ENCODE measurements at places on chromosomes 2 and 18.

GRCh38 chr2:176854062-176854461 is 358.5 kb upstream of the HNRNPA3 start:
- DNase-seq: no peak

- DNase-seq: no peak
These were observed 109.4 kb downstream of the NRXN1 start for GRCh38 chr2:50922506-50922905.

DNA sequence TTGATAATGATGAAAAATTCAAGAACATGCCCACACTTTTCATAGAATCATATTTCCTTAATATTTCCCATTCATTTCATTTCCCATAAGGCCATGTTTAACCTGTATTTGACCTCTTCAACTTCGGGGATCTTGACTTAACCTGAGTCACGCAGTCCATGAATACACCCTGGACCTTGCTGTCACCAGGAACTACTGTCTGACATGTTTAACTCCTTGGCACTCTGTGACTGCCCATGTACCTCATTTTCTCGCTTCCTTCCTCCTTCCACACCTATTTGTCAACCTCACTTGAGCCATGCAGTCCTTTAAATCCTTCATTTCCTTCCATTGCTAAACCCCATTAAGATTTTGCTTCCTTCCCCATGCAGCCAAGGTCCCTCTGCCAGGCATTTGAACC is 16.3 kb downstream of the ABCB11 start:
- no peak for DNase-seq

GRCh38 chr18:58590254-58590653 is 38.6 kb downstream of the ALPK2 start:
- DNase-seq: no peak

DNA sequence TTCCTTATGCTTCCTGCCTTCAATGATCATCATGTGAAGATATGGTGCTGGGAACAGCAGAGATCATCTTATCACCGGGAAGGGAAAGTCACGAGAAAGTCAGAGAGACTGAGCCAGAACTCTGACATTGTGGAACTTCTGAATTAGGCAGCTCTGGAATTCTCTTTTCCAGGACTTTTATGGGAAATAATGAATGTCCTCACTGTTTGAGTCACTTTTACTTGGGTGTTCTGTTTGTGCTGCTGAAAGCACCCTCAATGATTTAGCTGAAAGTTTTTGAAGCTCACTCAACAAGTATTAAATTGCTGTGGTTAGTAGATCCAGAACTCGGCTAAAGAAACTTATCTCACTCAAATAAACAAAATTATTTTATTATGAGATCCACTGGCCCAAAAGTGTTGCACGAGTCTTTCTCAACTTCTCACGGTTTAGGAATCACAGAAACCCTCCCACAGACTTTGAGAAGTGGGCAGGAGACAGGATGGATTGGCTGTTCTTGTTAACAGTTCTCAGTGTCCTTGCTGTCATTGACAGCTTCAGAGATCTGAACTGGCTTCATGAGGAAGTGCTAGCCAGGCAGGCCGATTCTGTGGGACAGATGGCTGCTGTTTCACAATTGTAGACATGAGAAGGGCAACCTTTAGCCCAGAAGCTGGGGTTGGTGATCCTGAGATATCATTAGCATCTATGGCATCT is 26.4 kb upstream of the ATRAID start:
- DNase-seq: no peak

DNA sequence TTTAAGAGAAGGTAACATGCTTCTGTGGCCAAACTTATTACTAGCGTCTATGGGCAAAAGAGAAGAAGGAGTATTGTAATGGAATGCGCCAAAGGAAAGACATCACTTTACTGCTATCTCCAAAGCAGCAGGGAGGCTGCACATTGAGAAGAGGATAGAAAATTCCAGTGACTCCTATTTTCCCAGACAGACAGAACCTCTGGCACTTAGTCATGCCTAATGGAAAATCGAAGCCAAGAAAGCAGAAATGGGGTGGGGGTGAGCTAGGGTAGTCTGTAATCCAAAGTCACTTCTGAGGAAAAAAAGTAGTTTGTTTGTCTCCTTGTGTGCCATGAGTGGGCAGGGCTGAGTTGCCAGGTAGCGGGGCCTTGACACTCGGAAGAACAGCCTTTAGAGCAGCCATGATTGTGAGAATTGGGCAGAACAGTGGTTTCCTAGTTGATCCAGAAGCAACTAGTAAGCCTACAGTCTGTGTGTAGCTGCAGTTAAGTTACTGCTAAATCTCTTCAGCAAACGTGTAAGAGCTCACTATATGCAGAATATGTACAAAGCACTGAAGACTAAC is 79.4 kb upstream of the FOSL2 start:
- no peak for DNase-seq

DNA sequence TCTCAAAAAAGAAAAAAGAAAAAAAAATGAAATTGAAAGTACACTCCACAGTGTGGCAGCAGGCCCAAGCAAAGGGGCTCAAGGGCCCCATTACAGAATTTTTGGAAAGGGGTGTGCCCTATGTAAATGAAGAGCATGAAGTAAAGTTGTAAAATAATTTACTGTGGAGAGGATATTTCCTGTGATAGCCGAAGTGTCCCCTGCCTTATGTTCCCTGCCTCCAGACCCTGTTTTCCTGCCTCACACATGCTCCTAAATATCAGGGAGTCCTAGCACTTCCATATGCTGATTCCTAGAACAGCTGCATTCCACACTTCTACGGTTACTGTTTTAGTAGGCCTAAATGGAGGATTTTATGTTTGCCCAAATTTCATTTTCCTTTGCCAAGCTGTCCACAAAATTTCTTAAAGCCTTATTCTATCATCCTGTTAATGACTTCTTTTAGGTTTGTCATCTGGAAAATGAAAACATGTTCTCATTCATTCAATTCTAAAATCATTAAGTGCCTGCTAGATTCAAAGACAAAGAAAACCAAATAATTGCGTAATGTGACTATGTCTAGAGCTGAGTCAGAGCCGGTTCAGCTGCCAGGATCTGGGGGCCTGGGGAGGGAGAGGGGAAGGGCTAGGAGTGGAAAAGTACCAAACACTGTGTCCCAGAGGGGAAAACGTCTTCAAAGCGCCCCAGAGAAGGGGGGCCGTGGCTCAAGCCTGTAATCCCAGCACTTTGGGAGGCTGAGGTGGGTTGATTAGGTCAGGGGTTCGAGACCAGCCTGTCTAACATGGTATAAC is 25.9 kb upstream of the IMPA2 start:
- DNase-seq: no peak

DNA sequence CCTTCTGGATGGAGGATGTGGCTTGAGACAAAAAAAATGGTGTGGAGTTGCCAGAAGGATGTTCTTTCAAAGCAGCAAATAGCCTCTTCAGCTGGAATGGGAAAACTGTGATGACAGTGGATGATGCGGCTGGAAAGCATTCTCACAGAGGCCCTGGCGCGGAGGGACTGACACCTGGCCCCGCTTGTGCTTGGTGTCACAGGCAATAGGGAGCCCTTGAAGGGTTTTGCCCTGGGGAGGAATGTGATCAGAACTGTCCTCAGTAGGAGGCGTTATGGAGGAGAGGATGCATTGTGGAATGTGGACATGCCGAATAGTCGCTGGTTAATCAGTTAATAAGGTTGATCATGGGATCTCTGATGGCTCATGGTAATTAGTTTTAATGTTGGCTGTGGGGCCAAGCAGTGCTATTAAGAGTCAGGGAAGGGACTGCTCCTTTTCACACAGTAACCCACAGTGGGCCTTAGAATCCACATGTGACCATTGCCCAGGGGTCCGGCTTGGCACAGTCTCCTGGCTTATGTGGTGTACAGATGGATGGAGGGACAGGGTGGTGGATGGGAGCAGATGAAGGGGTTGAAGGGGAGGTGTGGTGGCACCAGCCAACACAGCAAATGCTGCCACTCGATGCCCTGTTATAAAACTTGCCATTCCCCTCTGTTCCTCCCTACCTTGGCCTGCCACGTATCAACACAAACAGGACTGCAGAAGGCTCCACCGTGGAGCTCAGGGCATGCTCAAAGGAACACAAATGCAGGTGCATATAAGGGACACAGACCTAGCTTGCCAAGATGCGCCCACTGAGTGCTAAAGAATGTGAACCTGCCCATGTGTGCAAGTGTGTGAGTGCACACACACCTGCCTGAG is 71.7 kb downstream of the CIB4 start:
- no peak for DNase-seq

- no peak for DNase-seq
These were observed at the start of gene DPYSL5 for GRCh38 chr2:26847655-26848335. Gene DPYSL5 (plus strand): TSS chr2:26848132. CDS start chr2:26898500, 50,368 bp downstream.

DNA sequence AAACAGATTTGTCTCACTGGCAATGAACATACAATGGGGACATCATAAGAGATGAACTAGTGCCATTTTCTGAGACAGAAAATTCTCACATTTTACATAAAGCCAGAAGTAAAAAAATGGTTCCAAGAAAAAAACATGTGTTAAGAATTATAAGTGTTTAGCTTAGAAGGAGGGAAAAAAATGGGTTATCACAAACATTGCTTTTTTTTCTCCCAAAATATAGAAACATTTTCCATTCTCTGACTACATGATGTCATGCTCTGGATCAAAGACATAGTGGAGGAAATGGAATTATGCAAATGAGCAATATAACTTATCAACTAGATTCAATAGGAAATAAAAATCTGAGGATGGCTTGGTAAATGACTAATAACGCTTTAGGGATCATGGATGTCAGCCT is 49.8 kb downstream of the SPATS2L start:
- no peak for DNase-seq

DNA sequence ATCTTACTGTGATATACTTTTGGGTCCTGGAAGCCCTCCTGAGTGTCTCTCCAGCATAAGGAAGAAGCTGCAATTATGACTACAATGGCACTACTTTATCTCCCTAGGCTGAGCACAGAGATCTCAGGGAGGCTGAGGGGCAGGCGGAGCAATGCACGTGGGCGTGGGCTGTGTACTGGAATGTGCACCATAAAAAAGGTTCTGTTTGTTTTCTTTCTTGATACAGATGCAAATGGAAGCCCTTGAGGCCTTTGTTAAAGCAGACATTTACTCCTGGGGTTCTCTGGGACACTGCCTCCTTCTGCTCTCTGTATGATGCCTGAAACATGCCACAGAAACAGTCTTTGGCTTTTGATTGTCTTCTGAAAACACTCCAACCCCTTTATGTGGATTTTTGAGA is 79.1 kb upstream of the DLX2 start:
- DNase-seq: no peak

- DNase-seq: no peak
These were observed 221.9 kb upstream of the RBBP8 start for GRCh38 chr18:22711192-22711685.

- DNase-seq: no peak
These were observed 65.4 kb upstream of the VRK2 start for GRCh38 chr2:57981083-57981768.

GRCh38 chr2:217713395-217714286 is 289.2 kb downstream of the TNS1 start:
- peak; percentile 48 for DNase-seq

Data from C1 segment of cervical spinal cord (tissue), 14 donors.